ENCODE measurements at places on chromosomes 1 and 21.

GRCh38 chr1:108972951-108973350 lies 9.7 kb upstream of the CLCC1 start:
- no peak for DNase-seq

- no peak for DNase-seq
These were observed 5.5 kb upstream of the KCNJ9 start for GRCh38 chr1:160075836-160076235.

DNA sequence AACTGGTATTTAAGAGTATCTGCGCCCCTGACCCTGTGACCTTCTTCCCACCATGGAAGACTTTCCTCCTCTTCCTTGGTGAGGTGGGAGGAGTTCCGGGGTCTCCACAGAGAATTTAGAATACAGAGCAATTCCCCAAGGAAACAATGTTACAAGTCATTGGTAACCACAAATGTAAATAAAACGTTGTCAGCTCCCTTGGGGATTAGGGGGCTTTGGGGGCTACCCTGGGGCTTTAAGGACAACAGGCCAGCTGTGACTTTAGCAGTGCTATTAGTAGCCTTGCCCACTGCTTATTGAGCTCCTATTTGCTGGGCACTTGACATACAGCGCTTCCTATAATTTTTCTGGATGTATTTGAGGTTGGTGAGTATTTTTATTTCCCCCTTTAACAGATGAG lies 69.0 kb downstream of the IGSF21 start:
- DNase-seq, result no peak

GRCh38 chr1:147567594-147568381 lies 26.5 kb downstream of the BCL9 start:
- DNase-seq, result no peak

DNA sequence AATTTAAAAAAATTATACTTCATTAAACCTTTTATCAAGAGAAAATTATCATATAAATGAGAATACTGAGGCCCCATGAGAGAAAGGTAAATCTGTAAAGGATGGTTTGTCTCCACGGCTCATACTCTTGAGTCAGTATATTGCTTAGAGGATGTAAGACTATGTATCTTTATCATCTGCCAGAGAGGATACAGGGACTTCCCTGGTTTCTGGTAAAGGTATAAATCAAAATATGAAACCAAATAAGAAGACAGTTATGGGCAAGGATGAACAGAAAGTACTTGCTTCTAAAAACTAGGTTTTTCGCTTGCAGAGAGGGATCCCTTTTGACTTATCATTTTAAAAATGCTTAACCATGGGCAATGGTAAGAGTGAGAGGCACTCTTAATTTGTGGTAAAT lies 112.4 kb downstream of the POU2F1 start:
- DNase-seq, result no peak

DNA sequence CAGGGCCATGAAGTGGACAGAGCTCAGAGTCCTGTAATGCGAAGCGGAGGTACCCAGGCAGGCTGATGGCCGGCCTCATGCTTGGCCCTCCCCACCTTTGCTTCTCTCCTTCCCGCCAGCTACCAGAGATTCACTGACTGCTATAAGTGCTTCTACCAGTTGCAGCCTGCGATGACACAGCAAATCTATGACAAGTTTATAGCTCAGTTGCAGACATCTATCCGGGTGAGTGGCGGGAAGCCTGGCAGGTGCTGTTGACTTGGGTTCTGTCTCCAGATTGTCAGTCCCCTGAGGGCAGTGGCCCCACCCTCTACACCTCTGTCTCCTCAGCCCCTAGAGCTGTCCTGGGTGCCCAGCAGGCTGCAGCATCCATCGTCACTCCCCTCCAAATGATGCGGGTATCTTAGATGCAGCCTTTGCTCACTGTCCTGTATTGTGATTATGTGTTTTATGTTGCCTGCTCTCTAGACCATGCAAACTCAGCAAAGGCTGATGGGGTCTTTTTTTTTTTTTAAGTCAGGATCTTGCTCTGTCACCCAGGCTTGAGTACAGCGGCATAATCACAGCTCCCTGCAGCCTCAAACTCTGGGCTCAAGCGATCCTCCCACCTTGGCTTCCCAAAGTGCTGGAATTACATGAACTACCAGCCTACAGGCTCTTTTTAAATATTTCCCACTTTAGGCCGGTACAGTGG lies 9.6 kb upstream of the BGLAP start:
- no peak for DNase-seq

DNA sequence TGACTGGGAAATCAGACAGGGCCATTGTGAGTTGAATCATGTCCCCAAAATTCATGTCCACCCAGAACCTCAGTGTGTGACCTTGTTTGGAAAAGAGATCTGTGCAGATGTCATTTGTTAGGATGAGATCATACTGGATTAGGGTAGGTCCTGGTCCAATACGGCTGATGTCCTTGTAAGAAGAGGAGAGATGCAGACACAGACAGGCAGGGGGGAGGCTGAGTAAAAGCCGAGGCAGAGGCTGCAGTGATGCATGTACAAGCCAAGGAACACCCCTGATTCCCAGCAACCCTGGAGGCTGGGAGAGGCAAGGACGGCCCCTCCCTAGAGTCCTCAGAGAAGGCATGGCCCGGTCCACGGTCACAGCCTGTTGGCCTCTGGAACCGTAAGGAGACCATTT lies 15.9 kb upstream of the NPPB start:
- DNase-seq, result no peak

GRCh38 chr21:22961258-22961657 lies 1963.0 kb downstream of the NCAM2 start:
- no peak for DNase-seq

GRCh38 chr1:209609791-209610630 lies 26.5 kb downstream of the CAMK1G start:
- no peak for DNase-seq

GRCh38 chr1:77742011-77742555 lies 17.6 kb downstream of the USP33 start:
- DNase-seq, result no peak

DNA sequence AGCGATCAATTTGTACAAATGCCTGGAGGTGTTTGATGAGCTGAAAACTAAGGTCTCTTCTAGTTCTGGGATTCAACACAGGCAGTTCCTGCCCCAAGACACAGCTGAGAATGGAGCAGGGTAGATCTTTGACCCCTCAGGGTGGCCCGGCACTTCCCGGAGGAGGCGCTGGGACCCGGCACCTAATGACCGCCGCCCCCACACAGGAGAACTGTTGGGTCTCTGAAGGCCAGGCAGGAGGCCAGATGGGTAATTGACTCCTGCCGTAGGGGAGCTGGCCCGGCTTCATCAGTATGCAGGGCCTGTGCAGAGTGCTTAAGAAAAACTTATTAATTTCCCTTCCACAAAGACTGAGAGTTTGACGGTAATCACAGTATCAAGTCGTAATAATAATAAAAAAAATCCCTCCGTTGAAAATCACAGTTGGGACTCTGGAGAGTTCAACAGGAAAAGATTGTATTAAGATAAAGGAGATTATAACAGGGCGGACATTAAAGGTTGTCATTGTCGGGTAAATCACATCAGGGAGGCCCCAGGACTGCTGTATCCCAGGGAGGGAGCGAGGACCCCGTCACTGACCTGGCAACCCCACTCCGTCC lies 51.7 kb downstream of the UBIAD1 start:
- DNase-seq, result no peak
